ENCODE measurements at places on chromosomes 7 and 10.

GRCh38 chr10:73997461-73997786 lies 492 bp upstream of the VCL start:
- no peak for DNase-seq

DNA sequence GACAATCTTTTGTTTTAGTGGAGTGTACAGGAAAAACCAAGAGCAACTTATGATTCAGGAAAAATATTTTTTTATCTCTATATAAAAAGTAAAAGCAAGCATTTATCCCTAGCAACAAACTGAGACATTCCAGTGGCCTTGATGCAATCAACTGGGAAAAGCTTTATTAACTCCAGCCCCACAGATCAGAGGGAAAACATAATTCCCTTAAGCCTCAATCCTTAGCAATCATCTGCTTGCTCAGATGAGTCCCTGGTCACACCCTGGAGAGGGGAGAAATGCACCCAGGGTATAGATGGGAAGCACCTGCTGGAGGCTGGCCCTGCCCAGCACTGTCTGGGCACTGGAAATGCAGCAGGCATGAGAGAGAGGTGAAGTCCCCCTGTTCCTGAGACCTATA lies 636.6 kb downstream of the TNS3 start:
- no peak for DNase-seq

DNA sequence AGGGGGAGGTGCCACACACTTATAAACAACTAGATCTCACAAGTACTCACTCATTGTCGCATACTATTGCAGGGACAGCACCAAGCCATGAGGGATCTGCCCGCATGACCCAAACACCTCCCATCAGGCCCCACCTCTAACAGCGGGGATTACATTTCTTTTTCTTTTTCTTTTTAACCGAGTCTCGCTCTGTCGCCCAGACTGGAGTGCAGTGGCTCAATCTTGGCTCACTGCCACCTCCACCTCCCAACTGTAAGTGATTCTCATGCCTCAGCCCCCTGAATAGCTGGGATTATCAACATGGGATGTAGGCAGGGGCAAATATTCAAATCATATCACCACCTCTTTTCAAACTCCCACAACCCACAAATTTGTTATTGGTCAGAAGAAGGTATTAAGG lies 76.7 kb downstream of the SKAP2 start:
- DNase-seq = no peak

DNA sequence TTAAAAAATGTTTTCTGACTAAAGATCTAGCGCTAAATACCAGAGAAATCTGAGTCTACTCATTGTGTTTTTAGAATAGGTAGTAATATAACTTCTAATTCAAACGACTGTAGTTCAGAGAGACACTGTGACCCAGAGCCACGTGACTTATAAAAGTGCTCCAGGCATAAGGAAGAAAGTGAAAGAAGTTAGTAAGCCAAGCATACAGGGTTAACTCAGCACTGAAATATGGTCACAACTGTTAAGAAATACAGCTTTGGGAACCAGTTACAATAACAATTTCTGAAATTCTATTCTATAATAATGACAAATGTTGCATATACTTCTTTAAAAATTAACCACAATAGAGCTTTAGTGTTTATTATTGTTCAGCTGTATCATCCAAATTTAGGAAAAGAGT lies 119.1 kb downstream of the TFEC start:
- no peak for DNase-seq

DNA sequence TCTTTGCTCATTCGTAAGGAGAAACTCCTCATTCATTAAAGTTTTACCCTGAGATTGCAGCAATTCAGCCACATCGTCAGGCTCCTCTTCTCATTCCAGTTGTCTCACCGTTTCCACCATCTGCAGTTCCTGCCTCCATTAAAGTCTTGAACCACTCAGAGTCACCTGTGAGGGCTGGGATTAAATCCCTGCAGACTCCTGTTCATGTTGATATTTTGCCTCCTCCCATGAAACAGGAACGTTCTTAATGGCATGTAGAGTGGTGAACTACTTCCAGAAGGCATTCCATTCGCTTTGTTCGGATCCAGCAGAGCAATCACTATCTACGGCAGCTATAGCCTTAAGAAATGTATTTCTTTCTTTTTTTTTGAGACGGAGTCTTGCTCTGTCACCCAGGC lies 96.5 kb upstream of the FAM20C start:
- no peak for DNase-seq

DNA sequence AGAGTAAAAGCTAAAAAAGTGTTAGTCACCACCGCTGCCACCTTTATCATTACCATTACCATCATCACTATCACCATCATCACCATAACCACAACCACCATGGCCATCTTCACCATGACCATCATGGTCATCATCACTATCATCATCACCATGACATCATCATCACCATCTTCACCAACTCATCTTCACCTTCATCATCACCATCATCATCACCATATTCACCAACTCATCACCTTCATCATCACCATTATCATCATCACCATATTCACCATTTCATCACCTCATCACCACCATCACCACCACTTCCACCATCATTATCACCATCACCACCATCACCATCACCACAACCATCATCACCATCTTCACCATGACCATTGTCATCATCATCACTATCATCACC lies 46.5 kb upstream of the PDGFA start:
- no peak for DNase-seq

- no peak for DNase-seq
Measured at GRCh38 chr7:30988351-30989005, 24.7 kb downstream of the GHRHR start.

GRCh38 chr7:4277936-4278335 lies 404.2 kb upstream of the FOXK1 start:
- DNase-seq = no peak

GRCh38 chr10:132145002-132145401 lies 41.7 kb upstream of the DPYSL4 start:
- DNase-seq = no peak

DNA sequence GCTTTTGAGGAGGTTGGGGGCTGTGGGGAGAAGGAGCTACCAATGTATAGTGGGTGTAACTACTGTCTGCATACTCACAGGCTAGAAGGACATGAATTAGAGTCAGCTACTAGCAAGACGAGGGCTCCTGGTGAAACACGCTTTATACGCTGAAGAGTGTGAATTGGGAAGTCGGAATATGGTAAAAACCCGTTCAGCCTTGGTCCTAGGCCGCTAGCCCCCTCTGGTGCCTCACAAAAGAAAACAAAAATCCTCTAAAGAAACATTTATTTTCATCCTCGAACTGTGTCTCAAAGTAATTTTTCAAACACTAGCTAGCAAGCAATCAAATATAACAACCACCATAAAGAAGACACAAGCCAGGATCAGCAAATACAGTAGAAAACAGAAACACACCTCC lies 338.1 kb upstream of the SEMA3C start:
- no peak for DNase-seq

- no peak for DNase-seq
Measured at GRCh38 chr10:65555192-65555591, 1370.6 kb upstream of the LRRTM3 start.

DNA sequence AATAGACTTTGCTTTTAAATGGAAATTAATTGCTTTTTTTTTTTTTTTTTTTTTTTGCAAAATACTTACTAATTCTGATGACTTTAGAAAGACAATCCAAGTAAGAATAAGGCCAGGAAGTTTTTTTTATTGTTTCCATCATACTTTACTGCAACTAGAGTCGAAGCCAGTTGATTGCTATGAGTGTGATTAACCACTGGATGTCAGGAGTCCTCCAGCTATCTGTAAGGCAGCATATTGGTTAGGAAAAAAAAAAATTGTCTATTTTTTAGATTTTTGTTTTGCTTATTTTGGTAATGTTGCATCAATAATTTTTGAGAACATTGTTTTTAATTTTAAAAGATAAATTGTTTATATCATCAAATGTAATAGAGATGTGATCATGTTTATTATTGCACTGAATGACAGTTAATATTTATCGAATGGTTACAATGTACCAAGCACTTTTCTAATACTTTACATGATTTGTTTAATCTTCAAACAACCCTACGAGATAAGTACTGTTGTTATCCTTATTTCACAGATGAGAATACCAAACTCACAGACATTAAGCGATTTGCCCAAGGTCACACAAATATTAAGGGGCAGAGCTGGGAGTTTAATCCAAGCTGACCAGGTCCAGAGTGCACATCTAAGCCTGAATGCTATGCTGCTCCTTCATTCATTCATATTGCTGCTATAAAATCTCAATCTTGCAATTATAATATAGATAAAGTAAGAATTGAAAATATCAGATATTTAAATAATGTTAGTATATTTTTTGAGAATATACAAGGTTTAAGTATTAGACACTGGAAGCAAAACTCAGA lies 19.9 kb upstream of the LMOD2 start:
- DNase-seq = no peak

DNA sequence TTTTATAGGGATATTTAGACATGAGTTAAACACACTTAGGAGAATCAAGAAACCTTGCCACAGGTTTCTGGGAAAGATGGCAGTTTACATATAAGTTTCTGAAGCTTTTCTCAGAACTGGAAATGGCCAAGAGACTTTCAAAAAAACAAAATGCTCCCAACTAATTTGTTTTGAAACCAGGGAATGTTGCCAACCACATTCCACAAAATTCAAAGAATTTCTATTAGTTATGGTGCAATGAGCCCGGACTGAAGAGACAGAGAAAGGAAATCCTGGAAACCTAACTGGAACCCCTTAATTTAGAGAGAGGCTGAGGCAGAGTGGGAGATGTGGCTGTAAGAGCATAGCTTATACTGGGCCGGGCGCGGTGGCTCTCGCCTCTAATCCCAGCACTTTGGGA lies 128.5 kb downstream of the PTEN start:
- no peak for DNase-seq

DNA sequence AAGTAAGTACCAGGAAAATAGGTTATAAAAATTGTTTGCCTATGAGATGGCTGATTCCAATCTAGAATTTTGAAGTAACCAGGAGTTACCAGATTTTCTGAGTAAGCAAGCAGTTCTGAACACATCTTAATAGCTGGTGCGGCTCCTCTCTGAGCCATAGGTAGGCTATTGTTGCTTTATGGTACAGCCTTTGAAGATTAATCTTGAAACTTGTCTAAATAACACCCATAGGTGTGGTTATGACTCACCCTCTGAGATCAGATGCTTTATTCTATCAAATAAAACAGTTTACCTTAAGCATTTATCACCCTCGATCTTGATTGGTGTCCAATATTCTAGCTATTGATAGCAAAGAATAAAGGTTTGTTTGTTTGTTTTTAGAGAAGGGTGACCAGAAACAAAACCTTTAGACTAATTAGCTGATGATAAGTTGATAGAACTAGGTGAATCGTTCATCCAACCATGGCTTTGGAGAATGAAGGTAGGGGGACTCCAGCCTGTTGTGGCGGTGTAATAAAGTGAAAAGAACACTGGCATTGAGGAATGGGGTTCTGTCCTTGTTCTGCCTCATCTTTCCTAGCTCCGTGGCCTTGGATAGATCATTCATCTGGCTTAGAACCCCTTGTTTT lies 72.2 kb downstream of the VTI1A start:
- DNase-seq = peak; percentile 18

- no peak for DNase-seq
Measured at GRCh38 chr7:30136117-30136731, 1.4 kb downstream of the MTURN start.

GRCh38 chr7:116697761-116698160 lies 25.8 kb downstream of the MET start:
- DNase-seq = no peak

GRCh38 chr10:59002011-59002410 lies 174.4 kb upstream of the PHYHIPL start:
- no peak for DNase-seq

DNA sequence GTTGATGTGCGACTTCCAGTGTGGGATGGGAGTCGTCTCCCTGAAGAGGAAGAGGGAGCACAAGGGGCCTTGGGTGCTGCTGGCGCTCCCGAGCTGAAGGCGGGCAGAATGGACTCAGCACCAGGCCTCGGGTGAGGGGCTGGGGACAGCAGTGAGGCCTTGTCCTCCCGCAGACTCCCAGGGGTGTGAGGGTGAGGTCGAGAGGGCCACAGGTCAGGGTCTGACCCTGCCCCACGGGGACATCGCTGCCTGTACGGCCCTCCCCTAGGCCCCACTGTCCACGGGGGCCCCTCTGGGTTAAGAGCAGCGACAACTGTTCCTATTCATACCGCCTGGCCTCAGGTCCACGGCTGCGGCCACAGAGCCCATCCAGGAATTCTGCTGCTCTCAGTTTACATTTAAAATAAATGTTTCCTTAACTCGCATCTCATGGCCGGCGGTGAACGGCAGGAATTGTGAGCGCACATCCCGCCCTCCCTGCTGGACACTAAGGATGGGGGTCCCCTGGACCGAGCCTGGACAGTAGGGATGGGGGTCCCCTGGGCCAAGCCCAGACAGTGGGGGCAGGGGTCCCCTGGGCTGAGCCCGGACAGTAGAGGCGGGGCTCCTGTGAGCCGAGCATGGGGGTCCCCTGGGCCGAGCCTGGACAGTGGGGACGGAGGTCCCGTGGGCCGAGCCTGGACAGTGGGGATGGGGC lies 61.7 kb downstream of the PDGFA start:
- DNase-seq = no peak

- no peak for DNase-seq
Measured at GRCh38 chr10:1712314-1712713, 25.0 kb downstream of the ADARB2 start.

DNA sequence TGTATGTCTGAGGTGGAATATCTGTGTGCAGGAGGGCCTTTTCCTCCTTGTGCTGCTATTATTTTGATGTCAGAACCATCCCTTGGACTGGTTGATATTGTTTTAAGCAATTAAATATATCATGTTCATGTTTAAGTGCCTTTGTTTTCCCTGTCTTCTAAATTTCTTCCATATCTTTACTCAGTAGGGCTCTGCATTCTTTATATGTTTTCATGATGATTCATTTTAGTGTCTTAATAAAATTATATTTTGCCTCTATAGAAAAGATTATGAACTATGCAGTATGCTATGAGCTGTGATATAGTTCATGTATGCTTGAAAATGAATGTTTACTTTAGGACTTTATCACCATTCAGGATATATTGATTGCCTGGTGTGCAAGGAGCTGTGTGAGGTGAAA lies 34.8 kb downstream of the AHR start:
- no peak for DNase-seq

DNA sequence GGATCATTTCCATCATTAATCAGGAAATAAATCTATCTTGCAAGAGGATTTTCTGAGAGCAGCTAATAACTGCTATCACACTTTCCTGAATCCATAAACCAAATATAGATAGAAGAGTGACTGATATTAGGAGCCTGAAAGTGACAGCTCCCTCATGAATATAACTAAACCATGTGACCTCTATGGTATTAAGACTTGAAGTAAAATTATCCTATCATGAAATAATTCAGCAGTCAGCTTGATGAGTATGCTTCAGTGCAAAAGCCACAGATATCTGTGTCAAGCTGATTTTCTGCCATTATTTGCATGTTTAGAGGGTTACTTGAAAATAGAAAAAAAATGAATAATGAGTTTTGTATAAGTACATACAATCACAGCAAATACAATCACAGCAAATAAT lies 80.1 kb upstream of the PPP1R3A start:
- no peak for DNase-seq

DNA sequence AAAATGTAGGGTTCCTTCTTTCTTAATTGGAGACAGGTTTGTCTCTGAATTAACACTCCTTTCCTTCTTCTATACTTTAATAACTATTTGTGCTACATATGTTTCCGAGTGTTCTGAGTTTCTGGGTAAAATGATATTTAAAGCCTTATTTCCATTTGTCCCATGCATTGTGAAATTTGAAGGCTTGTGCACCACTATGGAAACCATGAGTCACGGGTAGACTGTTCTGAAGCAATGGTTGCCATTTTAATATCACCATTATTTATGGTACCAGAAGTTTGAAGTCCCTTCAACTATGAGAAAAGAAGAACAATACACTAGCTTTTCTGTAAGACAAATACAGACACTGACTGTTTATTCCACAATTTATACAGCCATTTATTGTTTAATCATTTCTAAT lies 44.7 kb upstream of the ZEB1 start:
- no peak for DNase-seq
